Activated naive CD4-positive, alpha-beta T cell (primary cell): ENCODE measurements at places on chromosomes 16 and 17.

GRCh38 chr17:78673395-78673794 is 96.2 kb upstream of the DNAH17 start:
- DNase-seq = no peak

GRCh38 chr17:32266389-32267301 is 1.0 kb downstream of the RHBDL3 start:
- no peak for DNase-seq

DNA sequence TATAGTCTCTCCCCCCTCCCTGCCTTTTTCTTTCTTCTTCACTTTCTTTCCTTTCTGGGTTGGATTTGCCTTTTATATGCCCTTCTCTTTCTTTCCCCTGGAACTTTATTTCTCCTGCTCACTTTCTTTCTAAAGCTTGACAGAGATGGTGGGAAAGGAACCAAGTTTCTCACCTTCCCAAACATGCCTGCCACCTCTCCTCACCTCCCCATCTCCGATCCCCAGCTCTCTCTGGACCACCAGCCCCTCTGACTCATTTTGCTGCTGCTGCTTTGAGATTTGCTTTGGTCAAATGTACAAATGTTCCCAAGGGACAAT is 6.7 kb upstream of the LHX1 start:
- DNase-seq = no peak

DNA sequence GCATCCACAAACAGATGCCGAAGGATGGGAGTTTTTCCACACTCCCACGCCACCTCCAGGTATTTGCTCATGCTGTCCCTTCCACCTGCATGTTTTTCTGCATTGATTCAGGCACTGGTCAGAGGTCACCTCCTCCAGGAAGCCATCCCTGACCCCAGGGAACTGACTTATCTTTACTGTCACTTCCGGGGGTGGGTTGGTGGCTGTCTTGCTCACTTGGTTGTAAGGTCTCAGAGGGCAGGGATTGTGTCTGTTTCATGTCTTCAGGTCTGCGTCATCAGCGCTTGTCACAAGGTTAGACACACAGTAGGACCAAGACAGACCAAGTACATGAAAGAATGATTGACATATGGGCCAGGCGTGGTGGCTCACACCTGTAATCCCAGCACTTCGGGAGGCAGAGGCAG is 1.9 kb upstream of the IL4R start:
- no peak for DNase-seq

DNA sequence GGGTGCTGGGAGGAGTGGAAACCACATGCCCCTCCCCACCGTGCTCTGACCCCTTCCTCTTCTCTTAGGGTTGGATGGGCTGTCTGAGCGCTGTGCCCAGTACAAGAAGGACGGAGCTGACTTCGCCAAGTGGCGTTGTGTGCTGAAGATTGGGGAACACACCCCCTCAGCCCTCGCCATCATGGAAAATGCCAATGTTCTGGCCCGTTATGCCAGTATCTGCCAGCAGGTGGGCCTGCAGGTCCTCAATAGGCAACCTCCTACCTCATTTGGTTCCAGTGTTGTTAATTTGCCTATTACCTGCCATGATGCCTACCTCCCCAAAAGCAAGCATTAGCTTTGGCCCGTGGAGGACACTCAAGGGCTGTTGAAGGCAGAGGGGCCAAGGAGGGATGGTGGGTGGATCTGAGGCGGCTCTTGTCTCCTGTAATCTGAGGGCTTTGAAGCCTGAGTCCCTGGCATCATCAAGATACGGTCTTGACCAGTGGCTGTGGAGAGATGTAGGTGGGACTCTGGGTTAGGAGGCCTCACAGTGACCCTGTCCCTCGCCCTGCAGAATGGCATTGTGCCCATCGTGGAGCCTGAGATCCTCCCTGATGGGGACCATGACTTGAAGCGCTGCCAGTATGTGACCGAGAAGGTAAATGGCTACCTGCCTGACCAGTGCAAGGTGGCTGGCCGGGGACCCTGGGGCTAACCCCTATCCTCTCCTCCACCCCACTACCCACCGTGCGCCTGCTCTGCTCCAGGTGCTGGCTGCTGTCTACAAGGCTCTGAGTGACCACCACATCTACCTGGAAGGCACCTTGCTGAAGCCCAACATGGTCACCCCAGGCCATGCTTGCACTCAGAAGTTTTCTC is 3.4 kb downstream of the ALDOA start:
- peak; percentile 29 for DNase-seq

GRCh38 chr17:8608001-8608400 is 22.5 kb downstream of the MYH10 start:
- DNase-seq = no peak

DNA sequence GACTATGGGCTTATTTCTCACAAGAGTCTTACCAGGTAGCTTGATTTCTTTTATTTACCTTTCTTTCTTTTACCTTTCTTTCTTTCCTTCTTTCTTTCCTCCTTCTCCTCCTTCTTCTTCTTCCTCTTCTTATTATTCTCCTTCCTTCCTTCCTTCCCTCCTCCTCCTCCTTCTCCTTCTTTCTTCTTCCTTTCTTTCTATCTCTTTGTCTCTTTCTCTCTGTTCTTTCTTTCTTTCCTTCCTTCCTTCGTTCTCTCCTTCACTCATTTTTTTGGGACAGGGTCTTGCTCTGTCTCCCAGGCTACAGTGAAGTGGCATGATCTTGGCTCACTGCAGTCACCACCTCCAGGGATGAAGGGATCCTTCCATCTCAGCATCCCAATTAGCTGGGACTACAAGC is 363.6 kb upstream of the MAF start:
- no peak for DNase-seq

DNA sequence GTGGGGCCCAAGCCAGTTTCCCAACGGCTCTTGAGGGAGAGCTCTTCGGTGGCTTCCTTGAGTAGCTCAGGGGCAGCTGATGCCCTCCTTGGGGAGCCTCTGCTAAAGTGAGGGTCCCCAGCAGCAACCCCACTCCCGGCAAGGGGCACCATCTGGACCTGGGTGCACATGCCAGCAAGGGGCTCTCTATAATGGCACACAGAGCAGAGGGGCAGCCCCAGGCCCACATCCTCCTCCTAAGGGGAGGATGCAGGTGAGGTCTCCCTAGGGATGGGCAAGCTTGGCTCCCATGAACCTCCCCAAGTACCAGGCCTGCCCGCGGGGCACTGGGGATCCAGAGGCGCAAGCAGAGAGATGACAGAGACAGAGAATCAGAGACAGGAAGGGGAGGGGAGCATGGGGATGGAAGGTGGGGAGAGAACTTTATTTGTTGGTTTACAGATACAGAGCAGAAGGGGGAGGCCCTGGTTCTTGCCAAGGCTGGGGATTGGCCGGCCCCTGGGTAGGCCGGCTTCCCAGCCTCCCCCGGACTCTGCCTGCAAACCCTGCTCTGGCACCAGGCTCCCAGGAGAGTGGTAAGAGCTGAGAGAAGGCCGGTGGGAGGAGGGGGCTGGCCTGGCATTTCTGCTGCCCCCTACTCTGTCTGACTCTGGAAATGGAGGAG is 61.4 kb downstream of the SRCIN1 start:
- DNase-seq = no peak

- DNase-seq = no peak
These were observed 804 bp downstream of the CRYM start for GRCh38 chr16:21277045-21277926.

GRCh38 chr17:13635951-13636350 is 34.2 kb upstream of the HS3ST3A1 start:
- DNase-seq = no peak
